Stimulated activated CD8-positive, alpha-beta memory T cell treated with anti-CD3 and anti-CD28 coated beads, Interleukin-7, amount 100 ng/mL, for 1 hour (primary cell): ENCODE measurements at places on chromosomes 7 and 10.

GRCh38 chr7:85423209-85423895 lies 236.5 kb upstream of the SEMA3D start:
- no peak for DNase-seq

DNA sequence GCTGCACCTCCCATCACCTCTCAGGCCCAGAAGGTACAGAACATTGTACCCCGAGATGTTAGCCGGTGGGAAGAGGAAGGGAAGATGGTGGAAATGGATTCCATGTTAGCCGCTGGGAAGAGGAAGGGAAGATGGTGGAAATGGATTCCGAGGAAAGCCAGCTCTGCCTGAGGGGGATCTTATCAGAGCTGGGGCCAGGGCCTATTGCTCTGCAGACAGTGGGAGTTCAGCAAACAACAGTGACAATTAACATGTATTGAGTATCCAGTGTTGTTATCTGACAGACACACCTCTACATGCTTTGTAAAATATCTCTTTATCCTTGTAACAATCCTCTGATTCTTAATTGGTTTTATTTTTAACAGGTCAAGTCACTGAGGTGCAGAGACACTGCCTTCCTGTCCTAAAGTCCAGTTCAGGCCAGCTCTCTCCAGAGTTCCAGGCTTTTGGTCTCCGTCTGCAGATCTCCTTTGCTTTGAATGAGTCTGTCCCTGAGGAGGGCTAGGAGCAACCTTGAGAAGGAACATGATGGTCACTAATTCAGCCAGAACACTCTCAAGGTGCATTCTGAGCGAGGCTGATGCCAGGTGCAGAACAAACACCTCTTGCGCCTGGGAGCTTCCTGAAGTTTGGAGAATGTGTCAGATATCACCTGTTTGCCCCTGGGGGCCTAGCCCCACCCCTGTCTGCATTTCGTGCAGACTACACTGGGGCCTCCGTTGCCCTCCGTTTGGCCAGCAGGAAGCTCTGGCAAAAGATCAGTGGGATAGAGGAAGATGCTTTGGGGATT lies 82.4 kb upstream of the PODXL start:
- DNase-seq, result no peak

DNA sequence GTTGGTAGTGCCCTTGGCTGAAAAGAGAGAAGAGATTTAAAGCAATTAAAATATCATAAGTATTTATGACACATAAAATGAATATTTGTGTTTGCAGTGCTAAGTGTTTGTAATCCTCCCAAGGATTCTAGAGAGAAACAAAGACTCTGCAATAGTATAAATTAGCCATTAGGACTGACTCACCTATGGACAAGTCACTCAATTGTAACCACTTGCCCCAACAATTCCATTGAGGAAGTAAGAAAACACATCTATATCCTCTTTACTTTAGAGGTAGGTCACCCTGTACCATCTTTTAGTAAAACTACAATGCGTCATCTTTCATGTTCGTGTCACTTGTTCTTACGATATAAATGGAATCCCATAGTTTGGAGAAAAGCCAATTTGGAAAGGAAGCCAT lies 85.7 kb upstream of the INHBA start:
- DNase-seq, result no peak

DNA sequence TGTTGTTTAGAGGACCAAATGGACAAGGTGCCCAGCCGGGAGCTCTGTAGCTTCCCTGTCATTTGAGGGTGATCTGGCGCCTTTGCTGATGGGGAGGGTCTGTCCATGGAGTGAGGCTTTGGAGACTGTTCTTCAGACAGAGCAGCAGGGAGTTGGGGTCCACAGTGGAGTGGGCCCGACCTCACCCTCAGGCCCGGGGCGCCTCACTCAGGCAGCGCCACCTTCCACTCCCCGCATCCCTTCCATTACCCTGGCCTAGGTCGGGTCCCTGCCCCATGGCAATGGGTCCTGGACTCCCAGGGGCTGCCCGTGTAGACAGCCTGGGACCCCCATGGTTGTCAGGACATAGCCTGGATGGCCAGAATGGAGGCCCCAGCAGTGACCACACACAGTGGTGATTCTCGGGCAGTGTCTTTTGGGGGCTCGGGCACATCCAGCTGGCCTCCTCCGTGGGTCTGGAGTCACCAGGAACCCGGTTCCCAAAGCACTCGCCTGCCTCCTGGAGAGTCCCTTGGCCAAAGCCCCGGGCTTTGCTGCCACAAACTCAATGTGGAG lies 38.5 kb downstream of the TCERG1L start:
- DNase-seq, result no peak

DNA sequence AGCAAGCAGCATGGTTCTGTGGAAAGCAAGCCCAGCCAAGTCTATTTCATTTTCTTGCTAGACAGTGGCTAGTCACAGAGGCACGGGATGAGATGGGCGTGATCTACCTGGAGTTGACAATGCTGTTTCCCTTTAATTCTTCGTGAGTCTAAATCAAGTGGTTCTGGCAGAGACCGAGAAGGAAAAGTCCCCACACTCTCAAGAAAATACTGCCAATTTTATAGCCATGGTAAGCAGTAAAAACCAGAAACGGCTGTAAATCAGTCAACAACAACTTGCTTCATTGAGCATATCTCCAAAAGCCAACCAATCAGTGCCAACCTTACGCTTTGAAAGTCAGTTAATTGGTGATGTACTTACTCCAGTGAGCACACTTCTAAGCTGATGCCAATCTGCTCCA lies 223.4 kb downstream of the SEC23IP start:
- DNase-seq, result no peak

DNA sequence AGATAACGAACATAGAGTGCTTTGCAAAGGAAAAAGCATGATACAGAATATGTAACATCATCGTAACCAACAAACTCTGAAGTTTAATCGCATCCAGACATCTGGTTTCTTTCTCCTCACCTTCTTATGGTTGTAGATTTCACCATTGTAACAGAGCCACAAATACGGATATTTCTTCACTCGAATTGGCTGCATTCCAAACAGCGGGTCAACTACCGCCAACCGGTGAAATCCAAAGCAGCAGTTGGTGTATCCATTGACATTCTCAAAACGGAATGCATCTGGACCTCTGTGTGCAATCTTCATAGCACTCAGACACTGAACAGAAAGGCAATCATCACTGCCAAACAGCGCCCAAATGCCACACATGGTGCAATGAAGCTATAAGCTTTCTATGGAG lies 3.4 kb downstream of the ASNS start:
- no peak for DNase-seq

- DNase-seq, result no peak
Measured at GRCh38 chr10:30117812-30118501, 58.6 kb upstream of the JCAD start.

GRCh38 chr10:10872035-10872673 lies 145.5 kb upstream of the CELF2 start:
- DNase-seq, result no peak

DNA sequence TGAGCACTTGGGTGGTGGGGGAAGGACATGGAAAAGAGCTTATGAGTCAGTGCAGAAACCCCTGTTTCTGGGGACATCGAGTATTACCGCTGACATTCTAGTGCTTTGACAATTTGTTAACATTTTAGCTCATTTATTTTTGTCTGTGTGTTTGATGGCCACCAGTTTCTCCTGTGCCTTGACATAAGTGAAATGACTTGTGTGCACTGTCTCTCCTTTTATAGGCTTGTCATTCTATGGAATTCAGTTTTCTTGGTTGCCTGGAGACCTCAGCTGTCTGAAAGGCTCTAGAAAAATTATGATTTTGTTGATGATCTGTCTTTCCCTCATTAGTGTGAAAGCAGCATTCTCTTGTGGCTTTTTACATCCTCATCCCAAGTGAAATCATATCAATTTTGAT lies 190.0 kb upstream of the SMIM30 start:
- DNase-seq, result no peak

- no peak for DNase-seq
Measured at GRCh38 chr10:113093188-113094113, 143.4 kb downstream of the TCF7L2 start.

DNA sequence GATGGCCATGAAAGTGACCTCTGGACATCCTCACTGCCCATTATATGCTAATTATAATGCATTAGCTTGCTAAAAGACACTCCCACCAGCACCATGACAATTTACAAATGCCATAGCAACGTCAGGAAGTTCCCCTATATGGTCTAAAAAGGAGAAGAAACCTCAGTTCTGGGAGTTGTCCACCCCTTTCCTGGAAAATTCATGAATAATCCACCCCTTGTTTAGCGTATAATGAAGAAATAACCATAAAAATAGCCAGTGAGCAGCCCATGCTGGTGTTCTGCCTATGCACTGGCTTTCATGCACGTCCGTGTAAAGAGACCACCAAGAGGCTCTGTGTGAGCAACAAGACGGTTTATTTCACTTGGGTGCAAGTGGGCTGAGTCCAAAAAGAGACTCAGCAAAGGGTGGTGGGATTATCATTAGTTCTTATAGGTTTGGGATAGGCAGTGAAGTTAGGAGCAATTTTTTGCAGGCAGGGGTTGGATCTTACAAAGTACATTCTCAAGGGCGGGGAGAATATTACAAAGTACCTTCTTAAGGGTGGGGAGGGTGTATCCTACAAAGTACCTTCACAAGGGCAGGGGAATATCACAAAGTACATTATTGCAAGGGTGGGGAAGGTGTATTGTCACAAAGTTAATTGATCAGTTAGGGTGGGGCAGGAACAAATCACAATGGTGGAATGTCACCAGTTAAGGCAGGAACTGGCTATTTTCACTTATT lies 45.6 kb downstream of the LBX1 start:
- DNase-seq, result no peak

GRCh38 chr10:44574596-44575480 lies 189.9 kb upstream of the CXCL12 start:
- no peak for DNase-seq

DNA sequence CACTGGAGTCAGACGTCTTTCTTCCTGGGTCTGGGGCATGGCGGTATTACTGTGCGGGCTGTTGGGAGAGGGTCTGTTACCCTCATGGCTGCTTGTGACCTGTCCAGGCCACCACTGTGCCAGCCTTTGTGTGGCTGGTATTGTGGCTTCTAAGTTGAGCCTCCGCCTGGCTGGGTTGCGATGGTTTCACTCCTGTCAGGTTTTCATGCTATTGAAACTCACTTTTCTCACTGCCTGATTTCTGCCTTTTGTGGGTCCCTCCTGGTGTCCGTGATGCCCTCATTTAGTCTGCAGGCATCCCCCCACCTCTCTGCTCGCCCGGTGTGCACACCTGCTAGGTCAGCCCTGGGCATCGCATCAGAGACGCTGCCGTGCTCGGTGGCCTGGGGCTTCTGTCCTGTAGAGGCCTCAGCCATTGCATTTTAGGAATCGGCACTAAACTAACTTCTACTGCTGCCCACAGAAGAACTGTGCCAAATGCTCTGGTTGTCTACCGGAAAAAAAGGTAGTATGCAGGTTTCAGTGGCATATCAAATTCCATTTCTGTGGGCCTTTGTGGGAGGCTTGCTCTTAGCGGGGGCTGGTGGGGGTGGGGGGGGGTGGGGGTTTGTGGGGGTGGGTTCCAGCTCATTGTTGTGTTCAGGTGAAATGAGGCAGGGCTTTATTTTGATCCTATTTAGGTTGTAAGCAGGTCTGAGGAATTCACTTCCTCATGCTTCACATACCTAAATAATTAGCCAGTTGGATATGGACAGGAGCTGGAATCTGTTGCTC lies 64.3 kb downstream of the MGMT start:
- DNase-seq, result no peak

GRCh38 chr10:184911-185310 lies 49.7 kb downstream of the ZMYND11 start:
- no peak for DNase-seq

GRCh38 chr10:101285519-101286070 lies 56.3 kb upstream of the LBX1 start:
- DNase-seq, result no peak

DNA sequence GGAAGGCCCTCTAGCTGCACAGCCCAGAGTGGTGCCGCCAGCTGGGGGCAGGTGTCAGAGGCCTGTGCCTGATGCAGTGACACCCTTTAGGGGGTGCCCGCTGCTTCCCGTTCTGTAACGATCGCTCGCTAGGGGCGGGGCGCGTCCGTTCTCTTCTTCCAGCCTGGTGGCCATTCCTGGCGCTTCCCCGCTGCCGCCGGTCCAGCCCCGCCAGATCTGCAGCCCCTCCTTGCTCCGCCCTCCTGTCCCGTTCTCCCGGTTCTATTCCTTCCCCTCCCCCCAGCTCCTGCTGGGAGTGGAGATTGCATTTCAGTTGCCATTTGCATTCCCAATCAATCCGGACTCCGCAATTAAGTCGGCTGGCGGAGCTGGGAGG lies 39.2 kb downstream of the AGAP3 start:
- no peak for DNase-seq

DNA sequence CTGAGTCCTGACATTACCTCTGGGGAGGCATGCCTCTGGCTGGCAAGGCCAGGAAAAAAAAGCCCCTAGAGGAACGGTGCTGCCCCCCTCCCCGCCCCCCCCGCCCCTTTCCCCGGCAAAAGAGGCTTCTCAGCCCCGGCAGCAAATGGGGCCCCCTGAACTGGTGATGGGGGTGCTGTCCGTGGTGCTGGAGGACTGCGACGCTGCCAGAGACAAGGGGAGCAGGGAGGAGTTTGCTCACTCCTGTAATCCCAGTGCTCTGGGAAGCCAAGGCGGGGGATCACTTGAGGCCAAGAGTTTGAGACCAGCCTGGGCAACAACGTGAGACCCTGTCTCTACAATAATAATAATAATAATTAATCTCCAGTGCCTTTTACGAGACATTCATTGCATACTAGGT lies 23.7 kb downstream of the SRRM3 start:
- no peak for DNase-seq

DNA sequence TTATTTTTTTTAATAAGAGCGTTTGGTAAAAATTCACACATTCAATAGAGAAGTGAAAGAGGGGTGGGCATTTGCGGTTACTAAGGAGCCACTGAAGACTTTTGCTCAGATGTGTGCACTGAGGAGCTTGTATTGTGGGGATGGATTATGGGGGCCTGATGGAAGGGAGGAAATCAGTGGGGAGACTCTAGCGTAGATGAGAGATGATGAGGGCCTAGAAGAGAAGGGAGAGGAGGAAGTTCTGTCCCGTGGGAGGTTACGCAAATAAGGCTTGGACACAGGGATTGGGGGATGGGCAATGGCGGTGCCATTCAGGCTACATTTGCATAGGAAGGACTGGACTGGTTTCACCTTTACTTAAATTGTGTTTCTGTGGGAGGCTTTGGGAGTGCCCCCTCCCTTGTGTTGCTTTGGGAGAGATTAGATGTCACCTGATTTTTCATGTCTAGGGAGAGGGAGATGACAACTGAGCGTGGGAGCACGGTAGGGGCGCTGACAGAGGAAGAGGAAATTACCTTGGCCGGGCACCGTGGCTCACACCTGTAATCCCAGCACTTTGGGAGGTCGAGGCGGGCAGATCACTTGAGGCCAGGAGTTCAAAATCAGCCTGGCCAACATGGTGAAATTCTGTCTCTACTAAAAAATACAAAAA lies 2.2 kb upstream of the HIP1 start:
- DNase-seq, result no peak

GRCh38 chr10:128125416-128125943 lies 743 bp downstream of the MKI67 start:
- no peak for DNase-seq

GRCh38 chr10:24483701-24484100 lies 240.0 kb downstream of the ARHGAP21 start:
- no peak for DNase-seq

DNA sequence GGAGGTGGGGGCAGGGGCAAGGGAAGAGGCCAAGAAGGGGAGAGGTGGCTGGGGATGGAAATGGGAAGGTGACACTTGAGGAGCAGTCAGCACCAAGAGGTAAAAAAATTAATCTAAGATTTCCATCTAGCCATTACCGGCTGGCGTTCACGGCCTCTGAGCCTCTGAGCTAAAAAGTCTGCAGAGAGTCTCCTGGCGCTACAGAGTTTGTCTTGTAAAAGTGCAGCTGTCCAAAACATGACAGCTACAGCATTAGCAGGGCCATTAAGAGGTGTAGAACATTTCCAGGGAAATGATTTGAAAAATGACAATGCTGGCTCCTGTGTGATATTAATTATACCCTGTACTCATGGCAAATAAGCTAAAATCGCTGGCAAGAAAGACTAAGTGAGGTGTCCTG lies 167.6 kb downstream of the LRMDA start:
- no peak for DNase-seq
